ENCODE measurements at places on chromosomes 13 and 19.

DNA sequence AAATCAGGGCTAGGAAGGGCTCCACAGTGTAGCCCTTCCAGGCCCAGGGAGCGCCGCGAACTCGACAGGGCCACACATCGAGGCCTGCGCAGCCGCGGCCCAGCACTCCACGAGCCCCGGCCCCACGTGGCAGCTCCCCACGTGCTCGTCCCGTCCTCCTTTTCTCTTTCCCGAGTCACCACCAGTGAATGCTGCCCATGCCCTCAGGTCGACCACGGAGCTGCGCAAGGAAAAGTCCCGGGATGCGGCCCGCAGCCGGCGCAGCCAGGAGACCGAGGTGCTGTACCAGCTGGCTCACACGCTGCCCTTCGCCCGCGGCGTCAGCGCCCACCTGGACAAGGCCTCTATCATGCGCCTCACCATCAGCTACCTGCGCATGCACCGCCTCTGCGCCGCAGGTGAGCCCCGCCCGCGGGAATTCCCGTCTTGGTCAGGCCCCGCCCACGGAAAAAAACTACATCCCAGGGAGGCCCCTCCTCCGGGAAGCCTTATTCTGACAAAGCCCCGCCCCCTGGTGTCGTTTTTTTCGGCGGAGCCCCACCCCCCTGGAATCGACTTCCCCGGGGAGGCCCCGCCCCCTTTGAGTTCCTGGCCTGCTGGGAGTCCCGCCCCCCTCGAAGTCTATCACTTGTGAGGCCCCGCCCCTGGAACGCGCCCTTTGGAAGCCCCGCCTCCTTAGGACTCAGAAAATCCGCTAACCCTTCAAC is 7.0 kb downstream of the HIF3A start:
- DNase-seq: no peak

GRCh38 chr13:110869805-110870706 is 44.8 kb downstream of the ANKRD10 start:
- peak; percentile 51 for DNase-seq

- no peak for DNase-seq
Measured at GRCh38 chr13:91045351-91046034, 302.0 kb upstream of the MIR17HG start.

- DNase-seq: no peak
Measured at GRCh38 chr13:48066310-48066989, 28.5 kb downstream of the MED4 start.

GRCh38 chr19:45186509-45187334 is 8.1 kb downstream of the BLOC1S3 start:
- DNase-seq: no peak

DNA sequence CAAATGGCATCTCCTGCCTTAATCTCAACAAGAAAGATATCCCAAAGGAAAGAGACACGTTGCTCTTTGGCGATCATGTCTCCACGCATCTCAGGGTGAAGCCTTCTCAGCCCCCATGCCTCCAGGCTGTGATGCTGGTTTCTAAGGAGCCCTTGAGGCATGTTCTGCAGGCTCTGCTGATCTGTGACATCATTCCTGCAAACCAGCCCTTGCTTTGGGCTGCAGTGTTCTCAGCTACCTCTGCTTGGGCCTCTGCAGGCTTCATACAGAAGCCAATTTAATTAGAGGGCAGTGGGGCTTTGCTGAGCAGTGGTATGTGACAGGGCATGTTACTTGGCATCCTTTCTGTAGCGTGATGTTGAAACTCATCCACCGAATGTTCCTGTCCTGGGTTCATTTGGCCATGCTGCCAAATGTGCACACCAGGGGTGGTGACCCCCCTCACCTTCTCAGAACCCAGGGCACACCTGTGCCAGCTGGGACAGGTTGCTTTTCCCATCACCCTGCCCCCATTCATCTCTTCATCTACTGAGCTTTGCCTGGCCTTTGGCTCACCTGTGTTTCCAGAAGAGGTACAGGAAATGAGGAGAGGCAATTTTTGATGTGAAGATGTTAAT is 230.9 kb downstream of the TEX29 start:
- no peak for DNase-seq

- no peak for DNase-seq
Measured at GRCh38 chr13:49369866-49370265, 74.0 kb downstream of the CAB39L start.

DNA sequence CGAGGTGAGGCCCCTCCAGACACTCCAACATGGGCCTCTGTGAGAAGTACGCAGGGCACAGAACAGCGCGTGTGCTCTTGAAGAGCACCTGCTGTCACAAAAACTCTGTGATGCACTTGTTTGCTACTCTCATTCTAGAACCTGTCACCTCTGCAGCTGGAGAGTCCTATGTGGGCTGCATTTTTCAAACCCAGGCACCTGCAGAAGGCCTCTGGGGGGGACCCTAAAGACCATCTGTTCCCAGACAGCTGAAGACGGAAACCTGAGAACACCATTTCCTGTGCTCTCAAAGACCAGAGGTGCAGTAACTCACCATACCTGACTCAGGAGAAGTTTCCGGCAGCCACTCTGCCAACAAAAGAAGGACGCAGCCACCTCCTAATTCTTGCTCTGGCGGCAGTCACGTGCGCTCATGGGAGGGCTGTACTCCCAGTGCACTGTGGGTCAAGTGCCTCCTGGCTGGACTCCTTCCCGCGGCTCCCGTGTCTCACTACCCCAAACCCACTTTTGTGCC is 28.1 kb downstream of the RANBP3 start:
- DNase-seq: peak; percentile 85

DNA sequence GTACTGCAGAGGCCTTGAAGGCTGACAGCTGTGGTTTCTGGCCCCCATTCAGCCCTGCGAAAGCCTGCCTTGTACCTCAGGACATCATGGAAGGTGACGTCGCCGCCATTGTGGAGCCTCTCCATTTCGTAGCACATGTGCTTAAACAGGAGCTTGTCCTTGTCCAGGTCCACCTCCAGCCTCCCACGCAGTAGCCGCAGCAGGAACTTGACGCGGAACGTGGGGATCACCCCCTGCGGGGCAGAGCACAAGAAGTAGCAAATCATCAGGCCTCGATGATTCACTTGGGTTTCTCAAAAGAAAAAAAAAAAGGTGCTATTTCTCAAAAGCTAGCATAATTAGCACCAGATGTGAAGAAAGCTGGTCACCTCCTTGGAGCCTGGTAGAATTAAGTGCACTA is 351.0 kb downstream of the NALCN start:
- no peak for DNase-seq

GRCh38 chr19:58229255-58229639 is 533 bp downstream of the ZNF544 start:
- no peak for DNase-seq

DNA sequence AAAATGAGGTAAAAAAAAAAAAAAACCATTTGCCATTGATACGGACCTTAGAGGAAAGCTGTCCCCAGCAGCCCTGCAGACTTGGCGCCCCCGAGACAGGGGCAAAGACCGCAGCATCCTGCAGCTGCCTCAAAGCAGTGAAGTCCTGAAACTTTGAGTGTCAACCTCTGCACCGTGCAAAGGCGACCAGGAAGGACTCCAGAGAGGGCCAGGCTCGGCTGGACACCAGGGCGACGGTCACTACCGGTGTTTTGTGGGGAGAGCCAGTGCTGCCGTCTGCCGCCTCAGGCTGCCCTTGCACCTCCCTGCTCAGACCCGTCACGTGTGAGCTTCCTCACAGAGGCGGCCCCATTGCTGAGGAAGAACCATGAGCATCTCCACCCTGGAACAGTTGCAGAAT is 146.7 kb upstream of the SPACA7 start:
- no peak for DNase-seq

DNA sequence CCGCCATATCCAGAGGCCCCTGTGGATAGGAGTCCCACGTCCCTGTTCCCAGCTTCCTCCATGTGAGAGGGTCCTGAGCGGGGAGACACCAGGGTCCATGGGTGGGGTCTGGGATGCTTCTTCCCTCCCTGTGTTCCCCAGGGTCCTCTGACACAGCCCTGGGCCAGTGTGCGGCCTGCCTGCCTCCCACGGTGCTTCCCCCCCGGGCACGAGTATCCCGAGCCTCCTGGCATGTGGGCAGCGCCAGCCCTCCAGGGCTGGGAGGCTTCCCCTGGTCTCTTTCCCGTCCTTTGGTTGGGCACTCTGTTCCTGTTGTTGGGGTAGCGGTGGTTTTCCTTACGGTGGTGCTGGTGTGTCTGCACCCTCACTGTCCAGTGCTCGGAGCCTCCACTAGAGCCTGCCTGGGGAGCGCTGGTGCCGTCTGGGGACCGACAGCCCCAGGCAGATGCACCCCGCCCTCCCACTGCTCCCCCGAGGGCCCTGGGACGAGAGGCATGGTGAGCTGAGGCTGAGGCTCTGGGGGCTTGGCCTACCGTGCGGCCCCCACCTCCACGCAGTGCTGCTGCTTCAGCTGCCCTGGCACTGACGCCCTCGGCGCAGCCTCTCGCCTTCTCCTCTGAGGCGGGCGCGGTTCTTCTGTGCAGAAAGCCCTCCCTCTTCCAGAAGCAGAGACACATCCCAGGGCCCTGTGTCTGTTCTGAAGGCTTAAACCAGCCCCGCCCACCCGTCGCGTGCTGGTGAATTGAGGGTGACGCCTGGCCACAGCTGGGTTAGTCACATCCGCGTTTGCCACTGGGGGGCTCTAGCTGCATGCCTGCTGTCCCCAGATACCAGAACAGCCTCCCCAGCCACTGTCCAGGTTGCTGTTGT is 27.9 kb downstream of the PLEKHJ1 start:
- DNase-seq: no peak

GRCh38 chr19:45934551-45935230 is 20.1 kb upstream of the NANOS2 start:
- DNase-seq: no peak

DNA sequence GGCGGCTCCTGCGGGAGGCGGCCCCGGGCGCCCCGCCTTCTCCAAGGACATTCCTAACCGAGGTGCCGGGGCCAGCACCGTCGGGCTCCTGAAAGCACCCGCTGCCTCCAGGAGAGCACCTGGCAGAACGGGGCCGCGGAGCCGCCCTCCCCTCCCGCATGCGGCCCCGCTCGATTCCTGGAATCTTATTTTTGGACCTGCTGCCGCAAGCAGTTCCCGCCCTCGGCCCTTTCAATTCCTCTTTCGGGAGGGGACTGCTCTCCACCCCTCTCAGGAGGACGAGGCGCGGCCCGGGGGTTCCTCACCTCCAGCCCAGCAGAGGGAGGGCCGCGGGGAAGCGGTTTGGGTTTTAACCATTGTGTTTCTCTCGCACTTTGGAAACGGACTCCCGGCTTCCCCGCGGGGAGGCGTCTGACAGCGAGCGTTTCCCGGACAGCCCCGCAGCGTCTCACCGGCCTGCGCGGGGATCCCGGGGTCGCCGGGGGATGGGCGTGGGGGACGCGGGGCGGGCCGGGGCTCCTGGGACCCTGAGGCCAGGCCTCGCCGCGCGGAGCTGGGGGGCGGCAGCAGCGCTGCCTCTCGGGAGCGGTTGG is 849 bp downstream of the GAS6 start:
- DNase-seq: no peak

GRCh38 chr19:6429419-6430221 is 3.9 kb downstream of the SLC25A41 start:
- no peak for DNase-seq

GRCh38 chr13:100836711-100837110 is 162.1 kb upstream of the TMTC4 start:
- no peak for DNase-seq

- DNase-seq: no peak
Measured at GRCh38 chr13:91894316-91894715, 495.9 kb downstream of the GPC5 start.

DNA sequence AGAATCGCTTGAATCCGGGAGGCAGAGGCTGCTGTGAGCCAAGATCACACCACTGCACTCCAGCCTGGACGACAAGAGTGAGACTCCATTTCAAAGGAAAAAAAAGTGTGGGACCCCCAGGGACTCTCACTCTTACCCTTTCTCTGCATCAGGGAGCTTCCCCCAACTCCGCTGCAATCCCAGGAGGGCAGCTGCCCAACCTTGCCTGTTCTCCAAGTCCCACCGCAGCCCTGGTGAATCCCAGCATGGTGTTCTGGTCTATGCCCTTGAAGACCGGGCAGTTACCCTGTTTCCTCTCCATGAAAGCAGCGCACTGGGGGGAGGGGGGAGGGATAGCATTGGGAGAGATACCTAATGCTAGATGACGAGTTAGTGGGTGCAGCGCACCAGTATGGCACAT is 35.7 kb upstream of the DPRX start:
- DNase-seq: no peak

DNA sequence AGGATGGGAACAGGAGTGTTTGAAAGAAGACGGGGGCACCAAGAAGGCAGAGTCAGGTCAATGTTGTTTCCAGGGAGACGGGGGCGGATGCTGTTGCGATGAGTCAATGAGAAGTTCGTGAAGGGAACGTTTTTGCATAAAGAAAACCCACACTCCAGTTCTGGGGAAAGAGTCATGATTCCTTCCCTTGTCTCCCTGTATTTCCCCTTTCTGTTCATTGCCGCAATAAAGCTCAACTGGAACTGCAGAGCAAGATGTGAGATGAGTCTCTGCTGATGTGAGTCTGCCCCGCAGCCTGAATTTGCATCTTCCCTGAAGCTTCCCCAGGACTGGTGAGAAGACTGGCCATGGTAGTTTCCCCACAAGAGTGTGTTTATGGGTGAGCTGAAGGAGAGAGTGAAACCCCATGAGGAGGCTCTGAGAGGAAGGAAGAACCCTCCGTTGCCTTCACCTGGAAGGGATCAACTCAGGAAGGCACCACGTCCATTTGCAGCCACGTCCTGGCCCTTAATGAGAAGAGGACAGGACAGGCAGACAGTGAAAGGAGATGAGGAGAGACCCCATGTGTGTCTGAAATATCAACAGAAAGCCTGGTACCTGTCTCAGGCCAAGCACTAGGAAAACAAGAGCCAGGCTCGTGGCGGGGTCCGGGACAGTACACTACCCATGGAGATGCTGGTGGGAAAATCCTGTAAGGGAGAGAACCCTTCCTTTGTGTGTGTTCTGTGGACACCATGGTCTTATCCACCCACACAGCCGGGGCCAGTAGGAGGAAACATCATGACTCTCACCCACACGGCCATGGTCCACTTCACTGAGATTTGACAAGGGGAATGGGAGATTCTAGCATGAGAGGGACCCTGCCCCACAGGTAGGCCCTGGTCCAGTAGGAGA is 13.7 kb downstream of the LILRA1 start:
- no peak for DNase-seq

- DNase-seq: peak; percentile 31
Measured at GRCh38 chr19:11881151-11881800, 6.3 kb upstream of the ZNF69 start.

GRCh38 chr13:24943136-24943535 is 152.8 kb upstream of the PABPC3 start:
- DNase-seq: no peak

DNA sequence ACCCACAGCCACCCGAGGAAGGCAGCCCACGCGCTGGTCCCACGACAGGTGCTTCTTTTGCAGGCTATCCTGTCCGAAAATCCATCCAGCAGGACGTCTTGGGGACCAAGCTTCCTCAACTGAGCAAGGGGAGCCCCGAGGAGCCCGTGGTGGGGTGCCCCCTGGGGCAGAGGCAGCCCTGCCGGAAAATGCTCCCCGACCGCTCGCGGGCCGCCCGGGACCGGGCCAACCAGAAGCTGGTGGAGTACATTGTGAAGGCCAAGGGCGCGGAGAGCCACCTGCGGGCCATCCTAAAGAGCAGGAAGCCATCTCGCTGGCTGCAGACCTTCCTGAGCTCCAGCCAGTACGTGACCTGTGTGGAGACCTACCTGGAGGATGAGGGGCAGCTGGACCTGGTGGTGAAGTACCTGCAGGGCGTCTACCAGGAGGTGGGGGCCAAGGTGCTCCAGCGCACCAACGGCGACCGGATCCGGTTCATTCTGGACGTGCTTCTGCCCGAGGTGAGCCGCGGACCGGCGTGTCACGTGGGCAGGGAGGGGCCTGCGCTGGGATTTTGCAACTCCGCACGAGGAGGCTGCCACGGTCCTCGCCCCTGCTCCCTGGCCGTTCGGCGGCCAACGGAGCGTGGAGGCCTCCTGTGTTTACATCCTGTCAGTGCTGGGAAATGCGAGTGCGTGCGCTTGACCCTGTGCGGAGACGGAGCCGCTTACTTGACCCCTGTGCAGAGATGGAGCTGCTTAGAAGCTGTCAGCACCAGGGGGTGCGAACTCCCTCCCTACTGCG is 12.9 kb upstream of the NDUFS7 start:
- no peak for DNase-seq

All from NCI-H2029 treated with DMSO at 0.1 percent for 48 hours (cell line).